Astrocyte of the cerebellum (primary cell): ENCODE measurements at places on chromosomes 13 and 19.
A peak's percentile ranks its signal among the peaks of the same experiment; 100 is the strongest.

DNA sequence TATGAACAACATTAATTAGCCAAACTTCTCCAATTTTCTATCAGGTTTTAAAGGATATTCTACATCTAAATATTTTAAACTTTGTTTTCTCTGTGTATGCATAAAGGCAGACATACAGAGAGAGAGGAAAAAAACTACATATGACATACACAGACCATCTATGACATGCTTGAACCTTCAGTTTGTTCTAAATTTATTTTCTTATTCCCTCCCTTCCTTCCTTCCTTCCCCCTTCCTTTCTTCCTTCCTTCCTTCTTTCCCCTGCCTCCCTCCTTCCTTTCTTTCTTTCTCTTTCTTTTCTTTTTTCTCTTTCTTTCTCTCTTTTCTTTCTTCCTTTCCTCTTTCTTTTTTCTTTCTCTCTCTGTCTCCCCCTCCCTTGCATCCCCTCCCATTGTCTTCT, 35.8 kb upstream of the CD70 start:
- DNase-seq: no peak

GRCh38 chr19:52307275-52307674, 10.3 kb downstream of the ZNF480 start:
- DNase-seq: no peak

DNA sequence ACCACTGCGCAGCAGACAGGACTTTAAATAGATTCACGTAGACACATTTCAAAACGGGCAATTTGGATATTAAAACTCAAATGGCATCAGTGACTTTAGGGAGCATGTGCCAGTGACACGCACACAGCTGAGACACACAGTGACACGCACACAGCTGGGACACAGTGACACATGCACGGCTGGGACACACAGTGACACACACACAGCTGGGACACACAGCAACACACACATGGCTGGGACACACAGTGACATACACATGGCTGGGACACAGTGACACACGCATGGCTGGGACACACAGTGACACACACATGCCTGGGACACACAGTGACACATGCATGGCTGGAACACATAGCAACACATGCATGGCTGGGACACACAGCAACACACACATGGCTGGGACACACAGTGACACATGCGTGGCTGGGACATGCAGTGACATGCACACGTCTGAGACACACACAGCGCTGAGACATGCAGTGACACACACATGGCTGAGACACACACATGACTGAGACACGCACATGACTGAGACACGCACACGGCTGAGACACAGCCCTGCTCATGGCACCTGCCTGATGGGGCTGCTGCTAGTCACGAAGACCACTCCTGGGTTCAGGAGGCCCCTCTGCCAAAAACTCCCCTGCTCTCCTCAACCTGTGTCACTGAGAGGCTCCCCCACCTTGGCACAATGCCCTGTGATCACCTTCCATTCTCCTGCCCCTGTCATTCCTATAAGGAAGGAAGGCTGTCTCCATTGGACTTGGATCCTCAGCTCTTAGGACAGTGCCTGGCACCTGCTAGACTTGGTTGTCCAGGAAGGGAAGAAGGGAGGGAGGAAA, 52.5 kb downstream of the SOX1 start:
- no peak for DNase-seq

DNA sequence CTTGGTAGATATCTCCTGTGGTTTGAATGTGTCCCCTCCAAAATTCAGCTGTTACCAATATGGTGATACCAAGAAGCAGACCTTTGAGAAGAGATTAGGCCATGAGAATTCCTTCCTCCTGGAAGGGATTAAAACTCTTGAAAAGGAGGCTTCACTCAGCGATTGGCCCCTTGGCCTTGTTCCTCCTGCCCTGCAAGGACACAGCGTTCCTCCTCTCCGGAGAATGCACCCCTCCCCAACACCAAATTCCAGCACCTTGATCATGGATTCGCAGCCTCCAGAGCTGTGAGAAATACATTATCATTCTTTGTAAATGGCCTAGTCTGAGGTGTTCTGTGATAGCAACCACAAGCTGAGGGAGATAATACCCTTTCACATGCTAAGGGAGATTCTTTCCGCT, 34.5 kb upstream of the ARHGEF7 start:
- DNase-seq: no peak

GRCh38 chr19:512547-513365, 5.5 kb downstream of the TPGS1 start:
- no peak for DNase-seq

GRCh38 chr13:98820744-98821371, 68.4 kb upstream of the SLC15A1 start:
- DNase-seq: no peak

DNA sequence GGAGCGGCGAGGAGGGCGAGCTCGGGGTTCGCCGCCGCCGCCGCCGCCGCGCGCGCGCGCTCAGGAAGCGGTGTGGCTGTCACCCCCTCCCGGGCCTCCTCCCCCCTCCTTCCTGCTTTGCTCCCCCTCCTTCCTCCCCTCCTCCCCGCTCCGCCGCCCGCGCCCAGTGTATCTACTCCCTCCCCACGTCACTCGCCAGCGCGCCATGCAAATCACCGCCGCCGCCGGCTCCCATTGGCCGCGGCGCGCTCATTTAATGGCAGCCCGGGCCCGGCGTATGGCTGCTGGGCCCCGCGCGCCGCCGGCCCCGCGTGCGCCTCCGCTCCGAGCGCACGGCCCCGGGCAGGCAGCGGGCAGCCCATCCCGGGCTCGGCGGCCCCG, 335 bp upstream of the SOX1 start:
- peak; percentile 4 for DNase-seq

- DNase-seq: no peak
These were observed 439.8 kb downstream of the TDRD3 start for GRCh38 chr13:60836821-60837220.

- no peak for DNase-seq
These were observed 93.3 kb upstream of the SLC15A1 start for GRCh38 chr13:98845742-98846141.

DNA sequence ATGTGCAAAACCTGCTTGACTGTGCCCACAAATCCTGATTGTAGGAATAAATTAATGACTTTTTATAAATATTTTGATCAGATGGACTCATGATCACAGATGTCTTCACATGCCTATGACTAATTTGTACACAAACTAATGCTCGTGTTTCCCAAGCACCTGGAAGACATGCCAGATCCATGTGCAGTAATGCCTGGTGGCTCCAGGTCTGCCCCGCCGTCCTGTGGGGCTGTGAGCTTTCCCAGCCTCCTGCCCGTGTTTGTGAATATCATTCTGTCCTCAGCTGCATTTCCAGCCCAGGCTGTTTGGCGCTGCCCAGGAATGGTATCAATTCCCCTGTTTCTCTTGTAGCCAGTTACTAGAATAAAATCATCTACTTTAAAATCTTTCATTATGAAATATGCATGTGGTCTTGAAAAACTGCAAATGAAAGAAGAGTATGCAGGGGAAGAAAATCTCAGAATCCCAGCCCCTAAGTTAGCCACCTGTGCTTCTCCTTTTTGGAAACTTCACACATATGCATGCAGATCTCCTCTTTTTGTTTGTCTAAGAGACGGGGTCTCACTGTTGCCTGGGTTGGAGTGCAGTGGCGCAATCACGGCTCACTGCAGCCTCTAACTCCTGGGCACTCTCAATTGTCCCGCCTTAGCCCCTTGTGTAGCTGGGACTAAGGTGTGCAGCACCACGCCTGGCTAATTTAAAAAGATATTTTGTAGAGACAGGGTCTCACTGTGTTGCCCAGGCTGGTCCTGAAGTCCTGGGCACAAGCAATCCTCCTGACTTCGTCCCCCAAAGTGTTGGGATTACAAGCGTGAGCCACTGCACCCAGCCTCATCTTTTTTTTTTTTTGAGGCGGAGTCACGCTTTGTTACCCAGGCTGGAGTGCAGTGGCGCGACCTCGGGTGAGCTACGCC, 6.2 kb downstream of the RPL28 start:
- DNase-seq: no peak

- DNase-seq: no peak
These were observed 89.6 kb upstream of the SLC15A1 start for GRCh38 chr13:98842070-98842469.

GRCh38 chr13:85935868-85936467, 136.7 kb upstream of the SLITRK6 start:
- no peak for DNase-seq

GRCh38 chr13:80870186-80870585, 529.3 kb upstream of the SPRY2 start:
- no peak for DNase-seq

DNA sequence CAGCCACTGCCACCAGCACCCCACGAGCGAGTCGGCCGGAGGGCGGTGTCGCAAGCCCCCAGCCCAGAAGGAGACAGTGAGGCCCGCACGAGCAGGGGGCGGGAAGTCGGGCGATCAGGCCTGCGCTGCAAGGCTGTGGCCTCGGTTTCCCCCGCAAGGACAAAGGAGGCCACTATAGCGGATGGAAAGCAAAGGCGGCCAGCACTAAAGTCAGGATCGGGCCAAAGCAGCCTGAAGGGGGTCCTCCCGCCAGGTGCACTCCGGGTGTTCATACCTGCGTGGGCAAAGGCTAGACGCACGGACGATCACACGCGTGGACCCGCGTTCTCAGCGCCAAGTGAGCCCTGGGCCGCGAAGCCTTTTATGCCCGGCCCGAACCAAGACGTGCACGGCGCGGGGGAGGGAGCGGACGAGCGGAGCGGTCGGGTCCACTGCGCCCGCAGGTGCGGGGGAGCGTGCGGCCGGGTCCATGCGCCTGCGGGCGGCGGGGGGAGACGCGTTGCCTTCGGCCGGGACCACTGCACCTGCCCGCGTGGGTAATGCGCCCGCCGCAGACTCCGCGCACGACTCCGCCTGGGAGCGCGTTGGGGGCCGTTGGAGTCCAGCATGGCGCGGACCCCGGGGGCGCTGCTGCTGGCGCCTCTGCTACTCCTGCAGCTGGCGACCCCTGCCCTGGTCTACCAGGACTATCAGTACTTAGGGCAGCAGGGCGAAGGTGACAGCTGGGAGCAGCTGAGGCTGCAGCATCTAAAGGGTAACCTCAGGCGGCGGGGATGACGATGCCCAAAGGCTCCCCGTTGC, at the start of the genes PRDX2 and THSD8:
PRDX2 (minus strand) TSS at position 335 of the 801 bp plus-strand sequence. CDS start 539 bp downstream, outside the sequence.
THSD8 (plus strand) TSS at position 604 of the 801 bp plus-strand sequence; CDS start at position 607, 3 bp downstream.
- no peak for DNase-seq

- no peak for DNase-seq
These were observed 26.7 kb upstream of the TDRD3 start for GRCh38 chr13:60370343-60370742.

GRCh38 chr19:22831211-22831610, 880 bp upstream of the ZNF723 start:
- DNase-seq: no peak

GRCh38 chr19:17606590-17607185, 51.2 kb downstream of the COLGALT1 start:
- no peak for DNase-seq

GRCh38 chr13:24116131-24116530, 44.4 kb upstream of the SPATA13 start:
- no peak for DNase-seq

- no peak for DNase-seq
These were observed 12.4 kb downstream of the LAMP1 start for GRCh38 chr13:113309473-113309872.

DNA sequence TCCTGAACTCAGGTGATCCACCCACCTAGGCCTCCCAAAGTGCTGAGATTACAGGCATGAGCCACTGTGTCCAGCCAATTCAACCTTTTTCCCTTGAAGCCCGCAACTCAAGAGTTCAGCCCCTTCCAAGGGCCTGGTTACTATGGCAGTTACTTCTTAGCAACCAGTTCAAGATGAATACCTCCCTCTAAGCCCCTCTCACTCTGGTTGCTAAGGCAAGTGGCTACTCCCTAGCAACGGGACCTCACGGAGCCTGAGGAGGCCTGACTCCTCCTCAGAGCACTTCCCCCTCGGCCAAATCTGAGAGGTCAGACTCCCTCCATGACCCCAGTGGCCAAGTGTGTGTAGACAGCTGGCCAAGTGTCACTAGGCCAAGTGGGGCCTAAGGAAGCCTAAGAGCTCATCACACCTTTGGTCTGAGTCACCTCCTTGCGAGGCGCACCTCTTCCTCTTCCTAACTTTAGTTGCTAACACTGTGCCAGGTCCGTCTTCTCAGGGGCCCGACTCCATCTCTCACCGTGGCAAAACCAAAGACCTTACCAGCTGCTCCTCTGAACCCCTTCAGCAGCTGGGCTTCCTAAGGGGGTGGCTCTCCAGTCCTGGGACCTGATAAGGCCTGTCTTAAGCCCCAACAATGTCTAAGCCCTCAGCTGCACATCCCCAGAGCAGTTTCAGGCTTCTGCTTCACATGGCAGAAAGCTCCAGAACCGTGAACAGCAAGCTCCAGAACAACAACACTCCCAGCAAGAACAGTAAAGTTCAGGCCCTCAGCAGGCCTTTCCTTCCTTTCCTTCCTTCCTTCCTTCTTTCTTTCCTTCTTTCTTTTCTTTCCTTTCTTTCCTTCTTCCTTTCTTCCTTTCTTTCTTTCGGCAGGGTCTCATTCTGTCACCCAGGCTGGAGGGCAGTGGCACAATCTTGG, 9.6 kb downstream of the CD37 start:
- no peak for DNase-seq

DNA sequence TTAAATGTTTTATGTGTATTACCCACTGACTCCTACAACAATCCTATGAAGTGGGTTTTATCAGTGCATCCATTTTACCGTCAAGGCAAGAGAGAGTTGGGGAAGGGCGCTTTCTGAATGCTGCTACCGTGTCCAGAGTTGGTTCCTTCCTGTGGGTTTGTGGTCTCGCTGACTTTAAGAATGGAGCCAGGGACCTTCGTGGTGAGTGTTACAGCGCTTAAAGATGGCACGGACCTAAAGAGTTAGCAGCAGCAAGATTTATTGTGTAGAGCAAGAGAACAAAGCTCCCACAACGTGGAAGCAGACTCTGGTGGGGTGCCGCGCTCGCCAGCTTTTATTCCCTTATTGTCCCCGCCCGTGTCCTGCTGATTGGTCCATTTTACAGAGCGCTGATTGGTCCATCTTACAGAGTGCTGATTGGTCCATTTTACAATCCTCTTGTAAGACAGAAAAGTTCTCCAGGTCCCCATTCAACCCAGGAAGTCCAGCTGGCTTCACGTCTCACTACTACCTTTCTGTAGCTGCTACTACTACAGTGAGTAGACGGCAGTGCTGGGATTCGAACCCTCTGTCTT, 6.1 kb downstream of the OSCAR start:
- DNase-seq: no peak

DNA sequence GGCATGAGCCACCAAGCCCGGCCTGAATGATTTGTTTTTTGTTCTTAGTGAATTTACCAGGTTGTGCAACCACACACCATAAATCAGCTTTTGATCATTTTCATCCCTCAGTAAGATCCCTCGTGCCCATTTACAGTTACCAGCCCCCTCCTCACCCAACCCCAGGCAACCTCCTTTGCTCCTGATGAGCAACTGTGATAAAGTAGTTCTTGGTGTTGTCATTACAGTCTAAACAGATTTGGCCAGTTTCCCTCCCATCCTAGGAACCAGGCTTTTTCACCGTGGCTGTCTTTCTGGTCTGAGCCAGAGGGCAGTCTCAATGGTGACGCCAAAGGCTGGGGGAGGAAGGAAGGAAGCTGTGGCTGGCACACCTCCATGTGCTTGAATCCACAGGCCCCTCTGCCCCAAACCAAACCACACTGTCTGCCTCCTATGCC, 61.2 kb upstream of the WDFY2 start:
- no peak for DNase-seq

GRCh38 chr19:17306285-17306714, 628 bp downstream of the MRPL34 start:
- no peak for DNase-seq
